ENCODE measurements at places on chromosomes 11 and 22.

DNA sequence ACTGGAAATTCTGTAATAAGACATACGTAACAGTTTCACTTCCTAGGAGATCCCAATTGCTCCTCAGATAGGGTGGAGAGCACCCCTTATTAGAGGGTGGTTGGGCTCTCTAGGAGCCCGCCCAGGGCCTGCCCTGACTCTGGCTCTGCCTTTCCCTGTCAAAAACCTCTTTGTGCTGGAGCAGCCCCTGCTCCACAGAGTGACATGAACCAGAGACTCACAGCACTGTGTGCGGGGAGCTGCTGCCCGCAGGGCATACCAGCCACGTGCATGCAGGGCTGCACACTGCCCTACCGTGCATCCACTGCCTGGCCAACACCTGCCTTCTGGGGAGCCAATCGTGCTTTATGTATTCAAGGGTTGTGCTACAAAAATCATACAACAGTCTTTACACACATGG, 24.3 kb downstream of the KCNQ1OT1 start:
- DNase-seq, result no peak

DNA sequence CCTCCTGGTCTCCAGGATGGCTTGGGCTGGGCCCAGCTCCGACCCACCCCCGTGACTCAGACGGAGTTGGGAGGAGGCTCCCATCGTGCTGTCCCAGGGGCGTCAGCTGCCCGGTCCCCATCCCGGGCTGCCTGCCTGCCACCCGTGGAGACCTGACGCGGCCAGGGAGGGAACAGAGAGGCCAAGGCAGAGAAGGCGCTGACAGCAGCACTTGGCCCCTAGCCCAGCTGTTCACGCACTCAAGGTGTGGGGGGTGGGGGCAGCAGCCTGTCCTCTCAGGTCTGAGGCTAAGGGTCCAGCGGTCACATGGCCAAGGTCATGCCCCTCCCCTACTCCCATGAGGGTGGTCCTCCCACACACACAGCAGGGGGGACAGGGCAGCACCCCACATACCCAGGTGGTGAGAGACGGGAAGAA, 48.6 kb downstream of the ELFN2 start:
- no peak for DNase-seq

DNA sequence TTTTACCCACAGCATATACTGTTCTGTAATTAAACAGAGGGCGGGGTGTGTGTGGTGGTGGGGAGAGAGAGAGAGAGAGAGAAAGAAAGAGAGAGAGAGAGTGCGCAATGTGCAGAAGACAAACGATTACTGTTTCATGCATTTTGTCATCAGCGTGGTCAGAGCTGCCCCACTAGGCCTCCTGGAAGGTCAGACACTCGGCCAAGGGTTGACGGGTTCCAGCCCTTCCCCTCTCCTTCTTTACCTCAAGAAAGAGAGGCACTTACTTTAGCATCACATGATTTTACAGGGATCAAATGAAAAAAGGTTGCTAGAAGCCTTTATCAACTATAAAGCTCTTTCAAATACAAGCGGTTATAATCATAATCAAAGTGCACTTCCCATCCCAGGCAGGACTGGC, 269.2 kb upstream of the SORL1-AS1 start:
- no peak for DNase-seq

DNA sequence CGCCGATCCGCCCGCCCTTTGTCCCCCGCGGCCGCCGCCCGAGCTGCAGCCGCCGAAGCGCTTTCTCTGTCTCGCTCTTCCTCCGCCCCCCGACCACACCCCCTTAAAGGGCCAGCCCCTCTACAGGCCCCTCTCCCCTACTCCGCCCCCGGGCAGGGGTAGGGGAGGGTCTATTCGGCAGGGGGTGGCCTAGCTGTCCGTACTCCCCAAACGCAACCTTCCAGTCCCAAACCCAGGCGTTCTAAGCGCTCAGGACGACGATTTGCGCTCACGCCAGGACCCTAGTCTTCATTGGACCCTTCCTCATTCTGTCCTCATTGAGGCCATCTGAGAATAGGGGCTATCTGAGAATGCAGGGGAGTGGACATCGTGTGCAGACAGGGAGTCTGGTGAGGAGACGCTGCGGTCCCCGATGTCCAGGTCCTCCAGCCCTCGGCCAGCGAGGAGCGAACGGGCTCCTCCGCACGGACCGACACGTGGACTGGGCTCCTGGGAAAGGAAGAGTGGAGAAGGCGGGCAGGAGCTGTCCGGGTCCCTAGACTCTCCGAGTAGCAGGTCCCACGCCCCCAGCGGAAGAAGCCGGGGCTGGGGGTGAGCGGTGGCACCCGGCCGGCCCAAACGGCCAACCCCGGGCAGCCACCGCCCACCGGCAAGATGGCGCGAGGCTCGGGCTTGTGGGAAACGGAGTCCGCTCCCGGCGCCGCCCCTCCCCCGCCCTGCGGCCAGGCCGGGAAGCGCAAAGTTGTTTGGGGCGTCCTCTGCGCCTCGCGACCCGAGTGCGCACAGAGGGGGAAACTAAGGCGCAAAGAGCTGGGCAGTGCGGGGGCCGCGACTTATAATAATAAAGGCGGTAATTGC, at the start of gene PPP1R14B:
Gene PPP1R14B (minus strand): TSS at position 73 of the 858 bp plus-strand sequence. CDS start 270 bp downstream, outside the sequence.
- DNase-seq, result peak; percentile 78

- no peak for DNase-seq
These were observed 10.0 kb downstream of the CARD10 start for GRCh38 chr22:37509059-37509860.

DNA sequence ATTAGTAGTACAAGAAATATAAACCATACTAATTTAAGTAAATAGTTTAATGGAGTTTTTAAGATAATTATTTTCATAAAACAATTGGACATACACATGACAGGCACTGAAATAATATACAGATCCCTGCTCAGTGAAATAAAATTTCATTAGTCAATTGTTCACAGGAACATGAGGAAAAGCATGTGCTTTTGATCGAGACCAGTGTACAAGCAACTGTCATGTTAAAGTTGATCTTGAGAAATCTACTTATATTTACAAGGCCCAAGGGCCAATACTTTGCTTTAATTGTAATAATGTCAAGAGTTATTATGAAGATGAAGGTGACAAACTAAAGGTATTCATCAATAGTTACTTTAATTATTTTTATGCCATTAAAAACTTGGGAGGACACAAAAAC, 792.7 kb upstream of the LUZP2 start:
- no peak for DNase-seq

DNA sequence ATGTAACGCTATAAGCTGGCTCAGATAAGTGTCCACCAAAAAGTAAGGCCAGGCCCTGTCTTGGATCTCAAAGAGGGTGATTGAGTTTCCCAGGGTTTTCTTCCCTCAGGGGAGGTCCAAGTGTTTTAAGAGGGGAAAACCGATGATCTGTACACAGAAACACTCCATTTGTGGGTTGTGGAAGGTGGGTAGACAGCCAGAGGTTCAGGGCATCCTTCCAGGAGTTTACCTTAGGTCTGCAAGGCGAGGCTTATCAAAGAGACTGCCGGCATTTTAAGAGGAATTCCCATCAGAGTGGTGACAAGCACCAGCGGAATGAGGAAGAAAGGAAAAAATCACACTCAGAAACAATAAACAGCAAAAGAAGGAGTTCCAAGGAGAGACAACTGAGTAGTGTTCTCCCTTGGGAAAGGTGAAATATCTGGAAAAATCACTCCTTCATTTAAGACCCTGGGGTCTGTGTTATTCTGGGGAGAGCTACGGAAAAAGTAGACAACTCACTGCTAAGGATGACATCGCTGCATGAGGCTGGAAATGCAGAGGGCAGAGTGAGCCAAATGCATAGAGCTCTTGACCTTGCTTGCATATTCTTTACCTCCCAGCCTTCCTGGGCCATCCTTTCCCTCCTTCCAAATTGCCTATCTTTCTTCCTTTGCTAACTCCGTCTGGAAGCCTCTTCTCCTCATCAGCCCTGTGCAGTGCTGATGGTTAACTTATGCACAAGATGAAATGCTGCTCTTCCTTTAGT, 22.1 kb upstream of the MMP7 start:
- DNase-seq, result no peak

- DNase-seq, result peak; percentile 57
These were observed 11.9 kb upstream of the SH3BP1 start for GRCh38 chr22:37627545-37627944.

DNA sequence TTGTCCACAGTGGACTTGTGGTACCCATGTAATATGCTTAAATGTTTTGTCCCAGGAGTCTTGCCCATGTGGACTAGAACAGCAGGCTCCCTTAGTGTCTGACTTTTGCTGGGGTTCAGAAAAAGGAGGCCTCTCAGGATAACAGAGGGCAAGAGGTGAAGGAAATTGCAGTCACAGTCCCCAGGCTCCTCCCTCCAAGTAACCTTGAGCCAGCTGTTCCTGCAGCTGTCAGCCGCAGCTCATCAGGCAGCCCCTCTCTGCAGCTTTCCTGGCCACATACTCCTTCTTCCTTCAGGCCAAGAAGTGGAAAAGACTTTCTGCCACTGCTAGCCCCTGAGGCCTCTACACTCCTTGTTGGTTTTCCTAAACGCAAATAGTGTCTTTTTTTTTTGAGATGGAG, 6.3 kb upstream of the MYO18B start:
- DNase-seq, result no peak

DNA sequence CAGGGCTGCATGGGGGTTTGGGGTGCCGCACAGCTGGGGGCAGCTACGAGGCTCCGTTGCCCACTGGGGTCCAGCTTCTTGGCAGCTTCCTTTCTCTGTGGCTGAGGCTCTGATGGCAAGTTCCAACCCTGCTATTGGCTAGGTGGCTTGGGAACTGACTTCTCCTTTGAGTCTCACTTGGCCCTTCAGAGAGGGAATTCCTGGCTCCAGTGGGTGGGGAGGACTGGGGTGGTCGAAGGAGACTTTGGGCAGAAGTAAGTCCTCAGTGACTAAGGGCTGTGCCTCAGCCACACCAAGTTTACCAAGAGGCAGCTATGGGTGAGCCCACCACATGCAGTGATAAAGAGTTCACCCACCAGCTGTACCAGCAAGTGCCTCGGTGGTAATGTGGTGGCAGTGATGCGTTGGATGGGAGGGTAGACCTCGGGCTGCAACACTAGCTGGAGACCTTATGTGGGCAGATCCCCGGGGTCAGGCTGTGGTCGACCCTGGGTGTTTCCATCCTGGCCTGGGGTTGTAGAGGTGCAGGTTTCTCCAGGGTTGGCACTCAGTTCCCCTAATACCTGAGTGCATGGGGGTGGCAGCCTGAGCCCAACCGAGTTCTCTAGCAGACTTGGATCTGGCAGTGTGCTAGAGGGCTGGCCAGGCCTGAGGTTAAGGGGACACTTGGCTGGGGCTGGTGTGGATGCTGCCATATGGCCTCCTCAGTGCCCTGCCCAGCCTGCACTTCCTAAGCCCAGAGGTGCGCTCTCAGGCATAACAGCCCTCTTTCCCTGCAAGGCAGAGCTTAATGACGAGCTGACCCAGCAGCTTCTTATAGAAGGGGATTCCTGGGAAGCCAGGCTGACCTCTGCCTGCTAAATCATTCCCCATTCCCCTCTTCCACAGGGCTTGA, 197.0 kb upstream of the CADM1 start:
- DNase-seq, result no peak

GRCh38 chr11:106480581-106481190, 403.2 kb downstream of the AASDHPPT start:
- no peak for DNase-seq

DNA sequence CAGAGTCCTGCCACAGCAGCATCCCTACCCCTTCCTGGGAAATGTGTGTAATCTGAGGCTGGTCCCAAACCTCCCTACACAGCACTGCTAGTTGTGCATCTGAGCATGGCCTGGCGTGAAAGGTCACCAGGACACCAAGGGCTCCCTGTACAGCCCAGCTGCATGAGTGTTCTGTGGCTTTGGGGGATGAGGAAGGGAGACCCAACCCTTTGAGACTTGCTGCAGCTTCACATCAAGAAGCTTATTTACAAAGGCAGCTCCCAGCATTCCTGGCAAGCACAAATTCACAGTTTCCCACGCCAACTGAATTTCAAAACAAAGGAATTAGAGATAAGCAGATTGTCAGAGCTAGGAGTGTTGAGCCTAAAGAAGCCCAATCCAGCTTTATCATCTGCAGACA, 32.2 kb downstream of the CSNK2A3 start:
- DNase-seq, result no peak

GRCh38 chr11:66570850-66571180, 2.4 kb upstream of the CTSF start:
- no peak for DNase-seq
